ENCODE measurements at places on chromosomes 5 and 9.

DNA sequence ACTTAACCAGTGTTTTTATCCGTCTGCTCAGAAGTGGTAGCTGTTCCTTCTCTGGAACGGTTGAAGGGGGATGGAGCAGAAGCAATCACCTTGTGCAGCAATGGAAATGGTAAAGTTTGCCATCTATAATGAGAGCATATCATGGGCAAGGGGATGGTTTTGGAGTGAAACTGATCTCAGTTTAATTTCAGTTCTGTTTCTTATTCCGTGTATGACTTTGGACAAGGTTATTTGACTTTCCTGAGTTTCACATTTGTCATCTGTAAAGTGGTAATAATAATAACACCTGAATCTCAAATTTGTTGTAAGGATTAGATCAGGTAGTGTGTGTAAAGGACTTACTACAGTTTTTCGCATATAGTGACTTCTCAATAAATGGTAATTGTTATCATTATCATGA, 106.1 kb downstream of the PCSK1 start:
- DNase-seq, result no peak

DNA sequence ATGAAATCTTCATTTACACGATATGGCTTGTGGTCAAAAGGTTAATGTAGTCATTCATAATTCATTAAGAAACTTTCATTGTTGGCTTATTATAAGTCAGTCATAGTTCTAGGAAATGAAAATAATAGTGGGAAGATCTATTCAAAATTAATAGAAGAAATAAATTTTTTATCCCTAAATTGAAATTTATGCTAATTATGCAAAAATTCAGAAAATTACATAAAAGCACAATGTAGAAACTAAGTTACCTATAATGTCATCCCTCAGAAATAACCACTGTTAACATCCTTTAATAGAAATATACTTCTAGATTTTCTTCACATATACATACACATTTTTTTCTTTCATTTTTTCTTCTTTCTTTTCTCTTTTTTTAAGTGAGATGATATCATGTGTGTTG, 15.9 kb upstream of the JAK2 start:
- no peak for DNase-seq

GRCh38 chr9:21060919-21061561, 16.7 kb downstream of the IFNB1 start:
- DNase-seq, result no peak

DNA sequence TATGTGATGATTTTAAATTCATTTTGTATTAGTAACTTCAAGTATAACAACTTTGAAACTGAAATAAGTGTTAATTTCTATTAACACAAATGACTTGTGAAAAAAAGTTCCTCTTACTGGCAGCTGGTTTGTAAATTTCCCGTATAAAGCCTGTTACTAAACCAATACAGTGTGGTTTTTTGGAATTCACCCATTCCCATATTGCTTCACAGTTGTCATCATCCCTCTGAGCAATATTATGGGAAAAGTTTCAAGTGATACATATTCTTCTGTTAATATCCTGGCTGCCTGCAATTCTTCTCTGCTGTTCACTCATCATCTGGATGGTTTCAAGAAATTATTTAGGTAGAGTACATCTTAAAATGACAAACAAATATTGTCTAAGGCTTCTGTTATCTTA, 1185.1 kb upstream of the C9orf72 start:
- DNase-seq, result no peak

- peak; percentile 3 for DNase-seq
These were observed 20.2 kb downstream of the IGIP start for GRCh38 chr5:140145818-140146522.

DNA sequence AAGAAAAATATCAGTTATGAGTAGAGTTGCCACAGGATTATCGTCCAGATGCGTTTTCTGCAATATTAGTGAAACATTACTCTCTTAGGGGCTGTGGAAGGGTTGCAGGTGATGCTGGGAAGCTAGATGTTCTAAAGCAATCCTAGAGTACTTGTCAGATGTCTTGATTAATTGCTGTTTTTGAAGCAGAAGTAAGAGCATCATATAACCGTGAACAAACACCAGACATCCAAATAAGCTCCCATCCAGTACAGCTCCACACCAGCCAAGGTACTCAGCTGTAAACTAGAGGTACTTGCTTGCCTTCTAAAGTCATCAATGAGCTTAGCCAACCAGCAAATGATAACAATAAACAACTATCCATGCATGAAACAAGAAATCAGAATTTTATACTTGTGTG, 131.1 kb downstream of the ST8SIA4 start:
- DNase-seq, result no peak

GRCh38 chr5:160252916-160253315, 23.6 kb downstream of the FABP6 start:
- no peak for DNase-seq

GRCh38 chr9:26891726-26892125, 876 bp downstream of the CAAP1 start:
- no peak for DNase-seq

Data from activated naive CD4-positive, alpha-beta T cell (primary cell).